ENCODE measurements at places on chromosomes 6 and 20.

GRCh38 chr6:14713966-14714631, 531.8 kb upstream of the JARID2 start:
- DNase-seq: no peak

- DNase-seq: no peak
Observed at GRCh38 chr6:152697634-152698033, at the start of gene MYCT1. TSS of gene MYCT1 (plus strand) at chr6:152697897. CDS start at chr6:152697903, 6 bp downstream.

GRCh38 chr6:39430871-39431523, 108.5 kb upstream of the KCNK16 start:
- DNase-seq: peak; percentile 51

GRCh38 chr6:105810105-105810921, 275.8 kb upstream of the PRDM1 start:
- DNase-seq: peak; percentile 66

- DNase-seq: peak; percentile 36
Observed at GRCh38 chr20:17969884-17970409, 1.1 kb downstream of the MGME1 start.

DNA sequence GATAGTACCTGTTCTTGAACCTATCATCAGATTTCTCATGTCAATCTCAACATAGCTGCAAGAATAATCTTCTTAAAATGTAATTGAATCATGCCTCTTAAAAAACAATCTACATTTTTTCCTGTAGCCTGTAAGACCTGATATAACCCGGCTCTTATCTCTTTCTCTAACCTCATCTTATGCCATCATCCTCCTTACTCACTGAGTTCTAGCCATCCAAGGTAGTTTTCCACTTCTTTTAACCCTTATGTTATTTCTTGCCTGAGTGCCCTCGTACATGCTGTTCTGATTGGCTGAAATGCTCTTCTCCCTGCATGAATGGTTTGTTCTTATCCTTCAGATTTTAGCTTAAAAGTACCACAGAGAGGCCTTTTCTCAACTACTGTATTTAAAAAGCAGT, 16.4 kb downstream of the SLC17A5 start:
- no peak for DNase-seq

All from tibial artery (tissue), 4 donors.